Epithelial cell of proximal tubule (primary cell): ENCODE measurements at places on chromosomes 1 and 21. TPM values are rescaled to one million over a fixed set of nuclear protein-coding genes. Genes with fewer than 3 reads are reported as not detected.

Gene S100A3
- 10.2 and 27.6 TPM in 2 replicates for total RNA-seq

Gene NFIA
- 0.58 and 1.6 TPM in 2 replicates for total RNA-seq

Gene SPRR1A
- total RNA-seq, result not detected in 2 replicates

Gene PPFIA4
- 0.14 and 11.6 TPM in 2 replicates for total RNA-seq

Gene DYNLT5
- total RNA-seq, result not detected in 2 replicates
